ENCODE measurements at places on chromosomes 5 and 9.

GRCh38 chr9:137236936-137237421 lies 4.1 kb upstream of the TUBB4B start:
- no peak for DNase-seq

DNA sequence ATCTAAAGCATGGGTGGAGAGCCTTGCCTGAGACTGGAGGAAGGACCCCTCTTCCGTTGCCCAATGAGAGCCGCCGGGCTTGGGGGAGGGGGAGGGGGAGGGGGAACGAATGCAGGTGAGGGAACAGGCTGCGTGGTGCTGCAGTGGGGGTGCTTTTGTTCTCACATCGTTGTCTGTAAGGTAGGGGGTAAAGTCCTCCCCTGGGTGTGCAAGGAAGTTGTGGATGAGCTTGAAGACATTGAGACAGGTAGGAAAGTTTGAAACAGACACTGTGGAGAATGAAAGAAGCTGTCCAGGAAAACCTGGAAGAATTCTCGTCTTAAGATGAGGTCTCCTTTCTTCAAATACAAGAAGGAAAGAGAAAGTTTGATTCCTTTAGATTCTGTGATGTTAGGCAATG lies 94.1 kb upstream of the LIFR start:
- no peak for DNase-seq

GRCh38 chr5:180803181-180804128 lies 849 bp upstream of the MGAT1 start:
- peak; percentile 99 for DNase-seq

GRCh38 chr5:152549709-152550108 lies 144.6 kb upstream of the NMUR2 start:
- no peak for DNase-seq

DNA sequence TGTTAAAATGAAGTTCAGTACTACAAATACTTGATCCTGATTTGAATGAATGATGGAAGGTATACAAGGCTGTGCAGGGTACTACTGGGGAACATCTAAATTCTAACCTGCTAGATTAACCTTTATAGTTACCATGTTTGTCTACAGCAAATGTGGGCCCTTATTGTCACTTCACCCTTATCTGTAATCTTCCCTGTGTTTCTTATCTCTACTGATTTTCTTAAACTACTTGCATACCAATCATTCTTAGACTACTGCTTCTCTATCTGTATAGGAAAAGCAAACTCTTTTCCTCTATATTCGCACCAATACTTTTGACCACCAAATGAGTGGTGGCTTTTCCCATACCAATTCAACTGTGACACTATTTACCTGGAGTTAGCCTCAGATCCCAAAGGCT lies 210.7 kb downstream of the HINT1 start:
- no peak for DNase-seq

GRCh38 chr9:87285183-87285850 lies 212.3 kb upstream of the DAPK1 start:
- DNase-seq: no peak

- no peak for DNase-seq
Measured at GRCh38 chr9:38130724-38131123, 61.7 kb upstream of the SHB start.

GRCh38 chr5:2779459-2779858 lies 28.0 kb upstream of the IRX2 start:
- DNase-seq: no peak

- no peak for DNase-seq
Measured at GRCh38 chr5:125874717-125875116, 548.5 kb upstream of the GRAMD2B start.

DNA sequence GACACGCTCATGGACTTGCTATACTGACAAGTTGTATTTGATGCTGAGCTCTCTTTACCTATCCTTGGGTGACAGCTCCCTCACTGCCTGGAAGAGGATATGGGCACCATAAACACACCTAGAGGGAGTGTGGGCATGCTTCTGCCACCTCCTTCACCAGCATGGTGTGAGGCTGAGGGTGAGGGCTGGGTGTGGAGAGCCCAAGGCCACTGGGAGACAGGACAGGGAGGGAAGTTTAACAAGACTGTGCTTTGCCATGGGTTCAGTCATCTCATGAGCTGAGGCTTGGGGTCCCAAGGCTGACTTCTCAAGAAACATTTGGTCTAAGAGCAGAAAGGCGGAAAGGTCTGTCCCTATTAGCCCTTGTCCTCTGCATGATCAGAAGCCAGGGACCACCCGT lies 93.6 kb upstream of the ANKRD55 start:
- no peak for DNase-seq

DNA sequence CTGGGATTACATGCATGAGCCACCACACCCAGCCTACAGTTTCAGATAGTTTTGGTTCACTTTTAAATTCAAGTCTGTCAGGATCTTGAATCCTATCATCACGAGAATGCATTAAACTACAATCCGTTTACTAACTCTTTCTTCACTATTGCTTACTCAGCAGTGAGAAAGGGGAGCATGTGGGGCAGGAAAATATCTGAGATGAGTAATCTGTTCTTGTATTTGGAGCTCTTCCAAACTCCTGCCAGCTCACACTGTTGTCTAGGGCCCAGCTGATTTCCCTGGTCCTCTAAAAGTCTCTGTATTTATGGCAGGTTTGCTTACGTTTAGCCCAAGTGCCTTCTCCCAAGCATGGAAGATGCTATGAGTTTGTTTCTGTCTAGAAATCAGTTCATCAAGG lies 152.2 kb downstream of the FGF18 start:
- DNase-seq: no peak

GRCh38 chr5:105940181-105940580 lies 1730.6 kb downstream of the EFNA5 start:
- no peak for DNase-seq

DNA sequence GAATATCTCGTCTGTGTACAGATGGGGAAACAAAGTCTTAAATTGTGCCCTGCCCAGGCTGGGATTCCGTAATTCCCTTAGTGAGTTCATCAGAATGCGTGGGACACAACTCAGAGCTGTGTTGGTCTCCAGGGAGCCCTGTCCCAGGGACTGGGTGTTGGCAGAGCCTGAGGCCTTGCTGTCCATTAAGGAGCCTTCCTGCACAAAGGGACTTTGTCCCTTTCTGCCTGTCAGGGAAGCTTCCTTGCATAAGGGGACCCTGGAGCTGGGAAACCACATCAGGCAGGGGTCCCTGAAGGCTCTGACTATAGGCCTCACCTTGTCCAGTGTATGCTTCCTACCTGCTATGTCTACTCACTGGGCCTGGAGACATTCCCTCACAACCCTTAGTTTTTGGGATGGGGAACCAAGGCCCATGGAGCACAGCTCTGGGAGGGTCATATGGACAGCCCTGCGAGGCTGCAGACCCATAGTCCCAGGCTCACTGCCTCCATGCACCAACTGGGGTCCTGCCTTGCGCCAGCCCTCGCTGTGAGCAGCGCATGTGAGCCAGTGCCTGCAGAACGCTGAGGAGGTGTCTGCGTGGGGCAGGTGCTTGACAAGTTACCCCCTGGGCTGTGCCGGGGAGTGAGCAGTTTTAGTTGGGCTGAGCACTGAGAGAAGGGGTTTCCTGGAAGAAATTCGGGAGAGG lies 1.6 kb downstream of the CARD19 start:
- no peak for DNase-seq

Measured in common myeloid progenitor, CD34-positive (primary cell).